ENCODE measurements at places on chromosomes 5 and 9.

DNA sequence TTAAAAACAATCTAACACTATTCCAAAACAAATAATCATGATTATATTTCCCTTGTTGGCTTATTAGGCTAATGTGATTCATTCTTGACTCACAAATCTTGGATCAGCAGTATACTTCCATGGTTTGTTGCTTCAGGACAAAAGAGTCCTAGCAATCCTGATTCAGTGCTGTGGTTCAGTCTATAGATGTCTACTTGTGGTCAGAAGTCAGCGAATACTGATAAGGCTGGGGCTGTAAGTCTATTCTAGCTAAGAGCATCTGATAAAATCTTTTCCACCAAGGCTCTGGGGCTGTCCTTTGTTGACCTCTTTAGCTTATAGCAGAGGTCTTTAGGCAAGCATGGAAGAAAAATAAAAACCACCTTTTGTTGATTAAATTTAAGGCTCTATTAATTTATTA is 4.4 kb upstream of the SMIM3 start:
- no peak for DNase-seq

- no peak for DNase-seq
These were observed 7.5 kb downstream of the RABGAP1 start for GRCh38 chr9:122948313-122948712.

GRCh38 chr9:138105561-138106505 is 228.3 kb downstream of the CACNA1B start:
- DNase-seq = no peak

DNA sequence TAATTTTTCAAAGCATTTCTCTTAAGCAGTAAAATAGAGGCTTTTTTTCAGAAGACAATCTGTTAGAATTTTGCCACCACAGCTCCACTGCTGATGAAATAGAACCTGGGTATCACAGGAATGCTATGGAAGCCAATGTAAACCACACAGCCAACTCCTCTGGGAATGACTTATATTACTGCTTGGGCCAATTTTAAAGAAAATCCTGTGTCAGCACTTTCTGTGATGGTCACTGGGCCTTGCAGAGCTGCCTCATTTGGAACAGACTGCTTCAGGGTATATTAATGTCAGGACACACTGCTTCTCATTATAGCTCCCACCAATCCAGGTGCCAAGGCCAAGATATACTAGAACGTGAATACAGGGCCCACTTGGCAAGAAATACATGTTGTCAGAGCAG is 144.1 kb upstream of the ACTBL2 start:
- DNase-seq = no peak

DNA sequence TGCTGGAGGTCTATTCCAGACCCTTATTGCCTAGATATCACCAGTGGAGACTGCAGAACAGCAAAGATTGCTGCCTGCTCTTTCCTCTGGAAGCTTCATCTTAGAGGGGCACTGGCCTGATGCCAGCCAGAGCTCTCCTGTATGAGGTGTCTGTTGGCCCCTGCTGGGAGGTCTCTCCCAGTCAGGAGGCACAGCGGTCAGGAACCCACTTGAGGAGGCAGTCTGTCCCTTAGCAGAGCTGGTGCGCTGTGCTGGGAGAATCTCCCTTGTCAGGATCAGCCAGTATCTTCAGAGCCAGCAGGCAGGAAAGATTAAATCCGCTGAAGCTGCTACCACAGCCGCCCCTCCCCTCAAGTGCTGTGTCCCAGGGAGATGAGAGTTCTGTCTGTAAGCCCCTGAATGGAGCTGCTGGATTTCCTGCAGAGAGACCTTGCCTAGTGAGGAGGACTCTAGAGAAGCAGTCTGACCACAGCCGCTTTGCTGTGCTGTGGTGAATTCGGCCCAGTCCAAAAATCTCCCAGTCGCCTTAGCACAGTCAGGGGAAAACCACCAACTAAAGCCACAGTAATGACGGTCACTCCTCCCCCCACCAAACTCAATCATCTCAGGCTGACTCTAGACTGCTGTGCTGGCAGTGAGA is 124.1 kb downstream of the JAKMIP2 start:
- DNase-seq = no peak
